Ovary (tissue), 10 donors: ENCODE measurements at places on chromosomes 12 and 14. TPM values are rescaled to one million over a fixed set of nuclear protein-coding genes. Genes with fewer than 3 reads are reported as not detected.

Gene SLC6A13
- not detected for total RNA-seq

Gene SLC2A14
- total RNA-seq: 3.9 TPM

Gene CIROP
- not detected for total RNA-seq

Gene POTEM
- total RNA-seq: not detected

Gene MYH7
- not detected for total RNA-seq

Gene SIX1
- 0.18 TPM for total RNA-seq

Gene SERPINA12
- total RNA-seq: not detected

Gene INHBC
- total RNA-seq: 0.27 TPM

Gene NRIP2
- total RNA-seq: 11.2 TPM

Gene FAM181A
- total RNA-seq: 4.9 TPM

Gene RERGL
- total RNA-seq: 0.48 TPM

Gene CYP46A1
- total RNA-seq: 0.48 TPM

Gene SMOC1
- 4.7 TPM for total RNA-seq

Gene SUSD6
- total RNA-seq: 34.8 TPM

Gene MYF5
- not detected for total RNA-seq

Gene SERPINA9
- not detected for total RNA-seq

Gene MGAT4C
- 0.11 TPM for total RNA-seq

Gene PAPLN
- total RNA-seq: 19.6 TPM

Gene MGP
- total RNA-seq: 313 TPM

Gene PPFIA2
- total RNA-seq: 3.4 TPM

Gene CCDC38
- total RNA-seq: 0.37 TPM

Gene IRAK3
- total RNA-seq: 9.8 TPM

Gene TCL1B
- not detected for total RNA-seq

Gene PROX2
- total RNA-seq: not detected
